Urinary bladder (tissue), 4 donors: ENCODE measurements at places on chromosomes 3 and 15. TPM values are rescaled to one million over a fixed set of nuclear protein-coding genes. Genes with fewer than 3 reads are reported as not detected.

RASGRP1 gene
- total RNA-seq = 0.74 TPM

AHSG gene
- 0.26 TPM for total RNA-seq

FSTL1 gene
- 1,313 TPM for total RNA-seq

PLCB2 gene
- 3.9 TPM for total RNA-seq

DNA sequence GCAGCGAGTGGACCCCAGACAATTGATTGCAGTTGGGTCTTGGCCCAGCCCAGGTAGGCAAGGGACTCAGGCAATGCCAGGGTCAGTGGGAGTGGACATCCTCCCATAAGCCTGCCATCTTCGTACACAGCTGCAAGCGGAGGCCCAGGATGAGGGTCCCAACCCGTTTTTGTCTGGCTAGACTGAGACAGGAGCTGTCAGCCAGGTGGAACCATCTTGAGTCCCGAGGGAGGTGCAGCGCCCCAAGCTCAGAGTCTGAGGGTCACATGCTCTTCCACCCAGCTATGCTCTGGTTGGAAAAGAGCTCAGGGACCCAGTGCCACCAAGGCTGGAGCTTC is 22.6 kb upstream of the IP6K2 start:
- DNase-seq = no peak

- DNase-seq = no peak
Measured at GRCh38 chr3:53195602-53196574, 34.9 kb downstream of the PRKCD start.

DNA sequence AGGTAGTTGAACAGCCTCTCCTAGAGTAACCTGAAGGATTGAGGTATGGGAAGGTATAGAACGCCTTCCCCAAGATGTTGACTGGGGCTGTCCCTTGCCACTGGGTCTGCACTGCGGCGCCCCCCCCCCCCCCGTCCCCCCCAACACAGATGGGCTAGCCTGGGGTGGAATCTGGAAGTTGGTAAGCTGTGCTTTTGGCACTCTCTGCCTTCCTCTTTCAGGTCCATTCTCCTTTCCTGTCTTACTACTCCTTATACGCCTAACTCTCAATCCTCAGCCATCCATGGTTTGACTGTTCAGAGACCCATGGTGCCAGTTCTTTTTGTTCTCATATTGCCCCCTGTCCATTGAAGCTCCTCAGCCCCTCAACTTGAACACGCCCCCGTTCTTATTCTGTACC is 42.8 kb downstream of the MAP2K1 start:
- no peak for DNase-seq

DNA sequence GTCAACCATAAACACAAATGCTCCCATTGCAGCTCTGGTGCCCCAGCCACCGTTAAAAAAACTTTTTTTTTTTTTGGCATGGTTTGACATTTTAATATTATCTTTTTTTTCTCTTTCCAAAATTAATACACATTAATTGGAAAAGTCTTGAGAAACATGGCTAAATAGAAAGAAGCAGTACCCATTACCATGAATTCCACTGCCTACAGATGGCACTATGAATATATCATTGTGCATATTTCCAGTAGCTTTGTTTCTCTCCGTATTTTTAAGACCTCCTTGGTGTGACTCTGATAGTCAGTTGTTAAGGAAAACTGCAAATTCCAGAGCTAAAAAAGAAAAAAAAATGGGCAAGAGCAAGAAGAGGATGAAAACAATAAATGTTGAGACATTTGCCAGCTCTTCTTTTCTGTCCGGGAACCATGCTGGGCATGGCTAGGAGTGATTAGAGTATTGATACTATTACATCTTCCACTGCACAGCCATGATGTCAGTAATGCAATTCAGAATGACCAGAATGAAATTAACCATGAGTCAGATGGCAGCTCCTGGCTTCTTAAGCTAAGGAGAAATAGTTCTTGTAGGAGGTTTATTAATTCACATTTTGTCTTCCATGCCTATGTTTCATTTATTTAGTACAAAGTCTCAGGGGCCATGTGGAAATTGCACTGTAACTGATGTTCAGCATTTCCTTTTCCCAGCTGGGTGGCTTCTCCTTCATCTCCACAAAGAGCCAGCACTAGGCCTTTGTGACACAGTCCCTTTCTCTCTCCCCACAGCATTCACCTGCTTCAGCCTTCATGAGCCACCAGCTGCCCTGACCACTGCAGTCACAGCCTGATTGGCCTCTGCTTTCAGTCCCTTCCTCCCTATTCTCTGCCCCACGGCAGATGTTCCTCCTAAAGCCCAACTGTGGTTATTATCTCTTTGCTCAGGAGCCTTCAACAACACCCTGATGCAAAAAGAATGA is 31.8 kb downstream of the SLC7A14 start:
- DNase-seq = no peak

- DNase-seq = no peak
Measured at GRCh38 chr15:36414670-36415069, 164.8 kb upstream of the CDIN1 start.

GRCh38 chr15:81536356-81536755 is 162.3 kb upstream of the TMC3 start:
- no peak for DNase-seq
